Globus pallidus (tissue), 1 donor: ENCODE measurements at places on chromosomes 7 and 10.
A peak's percentile ranks its signal among the peaks of the same experiment; 100 is the strongest.

- DNase-seq = no peak
Measured at GRCh38 chr7:157389951-157390730, 53.3 kb downstream of the DNAJB6 start.

DNA sequence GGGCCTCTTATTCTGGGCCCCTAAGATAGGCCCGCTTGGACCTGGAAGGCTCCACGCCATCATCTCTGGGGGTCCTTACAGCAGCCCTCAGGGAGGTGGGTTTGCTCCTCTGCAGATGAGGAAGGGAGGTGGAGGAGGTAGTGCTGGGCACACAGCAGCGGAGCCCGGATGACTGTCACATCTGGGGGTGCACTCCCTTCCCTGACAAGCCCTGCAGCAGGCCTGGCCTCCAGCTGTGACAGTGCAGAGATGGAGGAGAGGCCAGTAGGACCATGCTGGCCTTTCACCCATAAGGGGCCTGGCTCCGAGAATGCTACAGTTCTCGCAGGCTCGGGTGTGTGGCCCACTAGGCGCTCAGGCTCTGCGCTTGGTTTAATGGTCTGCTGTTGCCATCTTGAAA is 9.2 kb downstream of the GDF2 start:
- no peak for DNase-seq

DNA sequence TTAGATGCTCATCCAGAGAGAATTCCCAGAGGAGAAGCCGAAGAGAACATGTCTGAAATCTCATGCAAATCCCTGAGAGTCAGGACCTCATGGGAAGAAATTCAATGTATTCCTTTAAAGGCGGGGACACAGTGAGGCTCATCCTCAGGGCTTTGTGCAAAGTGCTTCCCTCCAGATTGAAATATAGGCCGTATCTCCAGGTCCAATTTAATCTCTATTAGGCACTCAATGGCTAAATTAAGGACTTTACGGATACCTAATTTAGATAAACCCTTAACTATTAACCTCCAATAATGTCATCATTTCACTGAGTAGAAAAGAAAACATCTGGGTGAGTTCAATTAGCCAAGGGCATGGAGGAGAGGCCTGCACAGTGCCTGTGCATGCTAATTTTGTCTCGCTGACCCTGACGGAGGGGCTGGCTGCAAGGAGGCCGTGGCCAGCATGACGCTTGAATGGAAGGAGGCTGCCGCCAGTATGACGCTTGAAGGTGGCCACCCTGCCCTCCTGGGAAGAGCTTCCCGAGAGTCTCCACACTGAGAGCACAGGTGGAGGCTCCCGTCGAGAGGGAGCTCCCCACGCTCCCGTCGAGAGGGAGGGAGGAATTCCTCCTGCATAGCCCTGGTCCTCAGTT is 287.6 kb downstream of the ADARB2 start:
- DNase-seq = no peak

- DNase-seq = no peak
Measured at GRCh38 chr7:152340161-152340560, 95.6 kb downstream of the KMT2C start.

- DNase-seq = peak; percentile 37
Measured at GRCh38 chr7:139799586-139799985, 21.8 kb upstream of the HIPK2 start.

DNA sequence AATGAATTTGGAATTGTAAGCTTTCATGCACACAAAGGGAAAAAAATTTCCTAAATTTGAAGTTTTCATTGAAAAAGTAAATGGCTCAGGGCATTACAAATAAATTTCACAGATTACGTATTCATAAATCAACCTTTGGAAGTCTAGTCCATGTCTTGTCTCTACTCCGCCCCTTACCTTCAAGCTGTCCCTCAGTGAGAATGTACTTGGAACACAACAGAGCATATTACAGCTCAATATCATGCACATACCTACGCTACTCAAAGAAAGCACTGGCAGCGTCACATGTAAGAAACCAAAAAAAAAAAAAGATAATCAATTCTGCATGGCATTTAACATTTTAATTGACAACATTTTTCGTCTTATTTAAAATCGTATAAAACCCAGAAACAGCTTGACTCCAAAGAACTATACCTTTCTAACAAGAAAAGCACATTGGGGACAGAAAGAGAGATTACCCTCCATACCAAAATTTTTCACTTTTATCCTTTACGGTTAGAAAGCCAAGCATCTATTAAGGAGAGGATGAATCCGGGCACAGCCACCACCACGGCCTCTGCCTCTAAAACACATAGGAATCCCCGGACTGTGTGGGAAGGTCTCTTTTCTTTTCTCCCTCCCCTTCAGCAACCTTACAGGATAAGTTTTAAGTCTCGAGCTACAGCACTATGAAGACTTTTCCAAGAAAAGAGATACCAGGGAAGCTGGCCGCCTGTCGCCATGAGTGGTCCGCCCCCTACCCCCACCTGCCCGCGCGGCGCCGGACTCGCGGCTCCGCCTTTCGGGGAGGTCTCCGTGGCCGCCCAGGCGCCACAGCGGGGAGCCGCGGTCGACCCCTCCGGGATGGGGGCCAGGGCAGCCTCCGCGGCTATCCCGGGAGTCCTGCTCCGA is 1.1 kb downstream of the JMJD1C start:
- DNase-seq = peak; percentile 27

GRCh38 chr10:8554574-8554973 is 500.1 kb downstream of the GATA3 start:
- no peak for DNase-seq

DNA sequence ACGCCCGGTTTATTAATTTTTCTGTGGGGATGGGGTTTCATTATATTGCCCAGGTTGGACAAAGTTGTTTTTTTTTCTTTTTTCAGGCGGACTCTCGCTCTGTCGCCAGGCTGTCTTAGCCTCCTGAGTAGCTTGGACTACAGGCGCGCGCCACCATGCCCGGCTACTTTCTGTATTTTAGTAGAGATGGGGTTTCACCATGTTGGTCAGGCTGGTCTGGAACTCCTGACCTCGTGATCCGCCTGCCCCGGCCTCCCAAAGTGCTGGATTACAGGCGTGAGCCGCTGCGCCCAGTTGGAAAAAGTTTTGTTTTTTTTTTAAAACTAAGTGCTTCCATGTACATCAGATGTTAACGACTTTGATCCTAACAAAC is 542 bp upstream of the ZNF394 start:
- DNase-seq = no peak

DNA sequence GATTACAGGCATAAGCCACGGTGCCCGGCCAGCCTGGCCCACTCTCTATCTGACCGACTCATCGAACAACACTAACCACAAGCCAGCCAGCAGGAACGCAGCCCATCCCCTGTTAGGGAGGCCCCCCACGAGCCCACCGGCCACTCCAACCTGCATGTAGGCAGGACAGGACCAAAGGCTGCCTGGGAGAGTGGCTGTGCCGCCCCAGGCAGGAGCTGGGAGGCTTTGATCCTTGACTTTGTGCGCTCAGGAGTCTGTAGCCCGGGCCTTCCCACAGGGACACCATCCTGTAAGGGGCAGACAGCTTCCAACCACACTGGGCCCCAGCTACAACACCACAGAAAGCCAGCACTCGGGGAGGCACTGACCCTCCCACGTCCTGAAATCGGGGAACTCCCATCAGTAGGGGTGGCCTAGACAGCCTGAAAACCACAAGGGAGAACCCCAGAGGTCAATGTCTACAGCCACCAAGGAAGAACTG is 29.4 kb downstream of the GRID1 start:
- no peak for DNase-seq

DNA sequence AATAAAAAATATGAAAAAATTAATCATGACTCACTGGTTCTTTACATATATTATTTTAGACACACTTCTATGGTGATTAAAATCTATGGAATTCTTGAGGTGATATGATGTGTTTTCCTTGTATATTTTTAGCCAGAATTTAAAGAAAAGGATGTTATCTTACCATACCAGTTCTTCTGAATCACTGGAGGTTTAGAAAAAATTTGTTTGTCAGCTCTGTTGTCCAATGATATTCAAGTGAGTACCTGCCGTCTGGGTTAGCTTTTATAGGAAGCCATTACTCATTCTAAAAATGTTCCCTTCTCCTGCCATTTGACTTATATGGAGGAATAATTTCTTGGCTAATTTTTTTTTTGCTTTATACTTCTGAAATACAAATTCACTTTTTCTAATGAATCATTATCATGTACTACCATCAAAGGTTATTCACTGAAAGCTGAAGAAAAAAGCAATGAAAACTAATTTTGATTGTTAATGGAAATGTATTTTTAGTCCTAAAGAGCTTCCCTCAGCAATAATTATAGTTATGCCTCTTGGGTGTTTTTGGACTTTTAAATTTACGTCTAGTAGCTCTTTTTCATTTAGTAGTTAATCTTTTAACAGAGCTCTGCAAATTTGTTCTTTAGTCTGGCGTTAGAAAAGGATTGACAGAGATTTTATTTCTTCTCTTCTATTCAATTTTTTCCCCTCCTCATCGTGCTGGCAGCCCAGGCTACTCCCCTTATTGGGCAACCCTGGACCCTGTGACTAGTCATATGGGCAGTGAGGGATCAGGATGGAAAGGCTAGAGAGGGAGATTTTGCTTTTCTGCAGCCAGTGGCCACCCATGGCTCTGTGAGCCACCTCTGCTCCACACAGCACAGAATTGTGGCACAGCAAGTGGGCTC is 434.2 kb downstream of the LRMDA start:
- DNase-seq = no peak

GRCh38 chr7:85125176-85125575 is 61.7 kb downstream of the SEMA3D start:
- DNase-seq = no peak

- DNase-seq = no peak
Measured at GRCh38 chr7:101185258-101185839, 5.3 kb upstream of the NAT16 start.

DNA sequence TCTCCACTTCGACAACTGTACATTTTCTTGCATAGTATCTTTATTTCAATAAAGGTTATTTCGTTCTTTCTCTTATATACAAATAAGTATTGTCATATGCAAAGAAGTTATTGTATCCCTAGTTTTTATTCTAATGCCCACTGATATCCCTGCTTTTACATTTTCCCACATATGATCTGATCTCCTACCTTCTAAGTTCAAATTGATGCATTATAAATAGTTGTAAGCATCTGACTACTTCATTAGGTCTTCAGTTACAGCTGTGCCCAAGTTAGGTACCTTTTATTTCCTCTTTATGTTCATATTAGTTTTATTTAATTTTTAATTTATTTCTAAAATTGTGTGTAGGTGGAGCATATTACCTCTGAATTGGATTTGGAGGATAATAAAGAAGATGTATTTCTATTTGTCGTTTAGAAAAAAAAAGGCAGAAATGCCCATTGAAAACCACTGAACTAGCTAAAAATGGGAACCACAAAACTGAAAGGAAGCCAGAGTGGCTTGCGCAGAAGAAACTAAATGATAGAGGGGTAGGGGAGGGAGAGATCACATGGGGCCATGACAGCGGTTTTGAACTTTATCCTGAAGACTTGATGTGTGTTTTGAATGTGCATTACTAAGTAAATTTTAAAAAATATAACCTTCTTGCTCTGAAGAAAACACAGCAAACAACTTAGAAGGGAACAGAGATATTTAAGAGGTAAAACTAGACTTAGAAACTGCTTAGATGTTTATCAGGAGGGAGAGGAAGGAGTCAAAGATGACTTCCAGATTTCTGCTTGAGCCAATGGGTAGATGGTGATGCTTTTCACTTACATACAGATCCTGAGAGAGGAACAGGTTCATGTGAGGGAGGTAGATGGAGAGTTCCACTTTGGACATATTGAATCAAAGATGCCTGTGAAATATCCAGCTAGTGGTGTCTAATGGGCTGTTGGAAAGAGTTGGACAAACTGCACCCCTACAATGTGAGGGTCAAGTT is 9.3 kb upstream of the ZC3HAV1L start:
- DNase-seq = peak; percentile 14

- no peak for DNase-seq
Measured at GRCh38 chr10:124619802-124620490, 124.2 kb downstream of the FAM53B start.

- no peak for DNase-seq
Measured at GRCh38 chr10:129972966-129973673, 9.0 kb upstream of the EBF3 start.

DNA sequence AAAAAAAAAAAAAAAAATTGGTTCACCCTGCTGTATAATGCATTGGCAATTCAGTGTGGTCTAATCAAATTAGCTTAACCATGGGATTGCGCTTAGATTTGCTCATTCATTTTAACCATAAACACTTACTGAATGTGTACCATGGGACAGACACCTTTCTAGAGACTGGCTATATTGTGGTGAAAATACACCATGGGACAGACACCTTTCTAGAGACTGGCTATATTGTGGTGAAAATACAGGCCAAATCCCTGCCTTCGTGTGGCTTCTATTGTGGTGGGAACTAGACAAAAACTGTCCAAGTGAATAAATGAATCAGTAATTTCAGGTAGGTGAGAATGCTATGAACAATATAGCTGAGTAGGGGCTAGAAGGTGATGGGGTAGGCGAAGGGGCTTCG is 10.2 kb upstream of the REPIN1 start:
- no peak for DNase-seq

- DNase-seq = no peak
Measured at GRCh38 chr10:58258977-58259692, 8.6 kb downstream of the IPMK start.

DNA sequence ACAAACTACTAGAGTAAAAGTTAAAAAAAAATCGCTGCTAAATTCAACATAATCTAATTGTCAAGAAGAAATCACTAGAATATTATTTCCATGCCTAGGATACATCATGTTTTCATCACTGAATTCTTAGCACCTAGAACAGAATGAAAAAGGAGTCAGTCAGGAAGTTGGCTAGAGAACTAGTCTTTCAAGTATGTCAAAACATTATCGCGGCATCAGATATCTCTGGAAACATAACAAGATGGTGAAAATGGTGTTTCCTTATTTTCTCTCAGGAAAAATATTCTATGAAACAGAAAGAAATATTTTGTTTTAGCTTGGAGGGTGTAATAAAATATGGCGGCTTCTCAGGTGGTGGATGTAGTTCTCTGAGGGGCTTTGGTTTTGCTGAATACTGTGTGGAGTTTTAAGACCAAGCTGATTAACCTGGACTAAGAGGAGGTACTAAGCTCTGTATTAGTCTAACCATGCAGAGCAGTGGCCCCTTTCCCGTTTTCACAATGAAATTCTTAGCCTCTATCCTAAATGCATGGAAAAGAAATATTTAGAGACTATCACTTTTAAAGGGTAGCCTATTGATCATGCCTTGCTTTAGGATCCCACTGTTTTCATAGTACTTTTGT is 205.6 kb downstream of the MDFIC start:
- no peak for DNase-seq

DNA sequence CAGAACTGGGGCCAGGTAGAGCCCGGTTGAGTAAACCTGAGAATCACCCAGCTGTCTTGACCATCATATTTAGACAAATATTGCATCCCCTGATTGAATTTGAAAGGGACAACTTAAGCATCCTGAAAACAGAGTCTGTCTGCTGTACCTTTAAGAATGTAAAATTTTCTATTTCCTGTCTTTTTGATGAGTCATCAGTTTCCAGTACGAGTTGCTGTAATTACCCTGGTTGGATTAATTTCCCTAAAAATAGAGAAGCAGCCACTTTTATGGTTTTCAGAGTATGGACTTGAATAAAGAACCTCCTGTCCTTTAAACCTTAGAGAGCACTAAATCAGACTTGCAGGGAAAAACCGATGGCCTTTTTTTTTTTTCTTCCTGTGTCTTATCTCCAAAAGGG is 164.6 kb upstream of the SH2B2 start:
- DNase-seq = no peak

GRCh38 chr10:100496567-100496966 is 23.1 kb downstream of the SEC31B start:
- no peak for DNase-seq
